ENCODE measurements at places on chromosomes 11 and 22.

GRCh38 chr11:111260811-111261210 lies 15.3 kb downstream of the POU2AF2 start:
- DNase-seq = no peak

DNA sequence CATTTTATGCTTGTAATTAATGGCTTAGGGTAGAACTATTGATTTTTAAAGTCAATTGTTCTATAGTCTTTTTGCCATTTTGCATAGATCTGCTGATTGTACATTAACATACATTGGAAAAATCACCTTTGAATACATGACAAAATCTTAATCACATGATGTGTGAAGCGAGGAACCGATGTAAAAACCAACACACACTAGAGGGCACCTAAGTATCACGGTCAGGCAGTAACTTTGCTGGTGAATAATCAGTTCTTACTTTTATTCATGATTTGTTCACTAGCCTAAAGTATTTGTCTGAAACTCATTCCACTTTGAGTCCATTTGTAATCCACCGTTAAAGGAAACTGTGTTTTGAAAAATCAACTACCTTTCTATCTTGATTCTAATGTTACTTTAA lies 28.2 kb downstream of the JHY start:
- peak; percentile 37 for DNase-seq

DNA sequence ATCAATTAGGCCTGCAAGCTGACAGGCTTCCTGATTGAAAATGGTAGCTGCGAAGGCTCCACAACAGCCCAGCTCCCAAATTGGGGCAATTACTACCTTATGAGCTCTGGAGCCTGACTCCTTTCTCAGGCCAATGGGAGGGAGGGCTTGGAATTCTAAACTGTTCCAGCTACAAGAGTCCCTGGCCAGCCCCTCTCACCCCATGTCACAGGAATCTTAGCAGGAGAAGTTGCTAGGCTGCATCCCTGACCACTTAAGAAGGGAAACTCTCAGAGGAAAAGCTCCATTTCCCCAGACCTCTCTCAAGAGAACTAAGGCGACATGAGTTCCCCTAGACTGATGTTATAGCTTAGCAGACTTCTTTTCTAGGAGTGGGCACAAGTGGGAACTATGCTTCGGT lies 4.9 kb downstream of the LRP4 start:
- no peak for DNase-seq

DNA sequence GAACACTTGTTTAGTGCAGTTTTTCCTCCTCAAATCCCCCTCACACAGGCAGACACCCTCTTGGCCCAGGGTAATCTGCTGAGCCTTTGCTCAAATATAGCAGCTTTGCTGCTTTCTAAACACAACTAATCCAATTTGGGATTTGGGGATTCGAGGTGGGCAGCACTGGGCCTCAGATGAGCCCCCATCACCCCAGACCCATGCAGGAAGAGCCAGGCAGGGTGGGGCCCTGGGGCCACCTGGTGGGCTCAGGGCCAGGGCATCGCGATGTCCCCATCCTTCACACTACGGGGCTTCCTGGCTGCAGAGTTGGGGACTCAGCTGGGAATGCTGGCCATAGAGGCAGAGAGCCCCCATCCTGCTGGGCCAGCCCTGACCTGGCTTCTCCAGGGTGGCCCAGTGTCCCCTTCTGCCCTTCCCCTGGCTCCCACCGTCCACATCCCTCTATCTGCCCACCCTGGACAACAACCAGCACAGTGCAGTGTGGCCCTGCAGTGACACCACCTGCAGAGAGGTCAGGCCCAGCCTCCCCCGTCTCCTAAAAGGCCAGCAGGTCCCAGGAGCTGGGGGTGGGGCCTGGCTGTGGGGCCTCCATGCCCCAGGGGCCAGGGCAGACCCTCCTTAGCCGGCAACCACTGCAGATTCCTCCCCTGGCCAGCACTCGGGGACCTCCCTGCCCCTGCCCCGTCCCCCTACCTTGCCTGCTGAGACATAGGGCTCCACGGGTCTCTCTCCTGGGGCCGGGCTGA lies 56.6 kb upstream of the CCDC188 start:
- no peak for DNase-seq

DNA sequence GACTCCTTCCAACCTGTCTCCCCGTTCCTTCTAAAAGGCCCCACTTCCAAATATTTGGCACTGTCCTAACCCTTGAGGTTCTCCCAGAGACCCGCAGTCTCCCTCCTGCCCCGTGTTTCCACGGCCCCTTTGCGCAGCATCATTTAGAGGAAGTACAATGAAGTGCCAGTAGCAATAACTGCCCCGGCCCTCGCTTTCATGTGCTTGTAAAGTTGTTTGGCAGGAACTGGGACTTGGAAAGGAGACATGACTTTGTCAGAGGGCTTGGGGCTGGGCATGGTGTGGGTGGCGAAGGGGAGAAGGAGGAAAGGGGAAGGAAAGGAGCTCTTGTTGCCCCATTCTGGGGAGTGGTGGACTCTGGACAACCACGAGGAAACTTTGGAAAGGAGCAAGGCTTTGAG lies 2.6 kb downstream of the CD44 start:
- DNase-seq = peak; percentile 48

DNA sequence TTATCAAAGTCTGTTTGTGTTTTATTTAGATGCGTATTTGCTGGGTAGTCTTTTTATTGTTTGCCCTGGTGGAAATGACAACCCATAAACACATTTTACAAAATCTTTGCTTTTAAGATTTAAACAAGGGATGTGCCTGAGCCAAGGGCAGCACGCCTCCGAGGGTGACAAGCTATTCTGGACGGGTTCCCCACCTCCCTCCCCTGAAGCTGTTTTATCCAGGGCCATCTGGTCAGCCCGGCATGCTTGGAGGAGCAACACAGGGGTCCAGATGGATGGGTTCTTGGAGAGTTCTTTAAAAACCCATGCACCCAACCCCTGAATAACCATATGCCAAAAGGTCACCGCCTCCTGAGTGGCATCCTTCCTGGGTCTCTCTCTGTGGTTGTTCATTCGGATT lies 408.9 kb downstream of the OPCML start:
- DNase-seq = no peak

GRCh38 chr11:116513894-116514293 lies 258.9 kb downstream of the BUD13 start:
- DNase-seq = peak; percentile 61

- no peak for DNase-seq
Measured at GRCh38 chr11:102685754-102686153, 19.8 kb downstream of the MMP27 start.

DNA sequence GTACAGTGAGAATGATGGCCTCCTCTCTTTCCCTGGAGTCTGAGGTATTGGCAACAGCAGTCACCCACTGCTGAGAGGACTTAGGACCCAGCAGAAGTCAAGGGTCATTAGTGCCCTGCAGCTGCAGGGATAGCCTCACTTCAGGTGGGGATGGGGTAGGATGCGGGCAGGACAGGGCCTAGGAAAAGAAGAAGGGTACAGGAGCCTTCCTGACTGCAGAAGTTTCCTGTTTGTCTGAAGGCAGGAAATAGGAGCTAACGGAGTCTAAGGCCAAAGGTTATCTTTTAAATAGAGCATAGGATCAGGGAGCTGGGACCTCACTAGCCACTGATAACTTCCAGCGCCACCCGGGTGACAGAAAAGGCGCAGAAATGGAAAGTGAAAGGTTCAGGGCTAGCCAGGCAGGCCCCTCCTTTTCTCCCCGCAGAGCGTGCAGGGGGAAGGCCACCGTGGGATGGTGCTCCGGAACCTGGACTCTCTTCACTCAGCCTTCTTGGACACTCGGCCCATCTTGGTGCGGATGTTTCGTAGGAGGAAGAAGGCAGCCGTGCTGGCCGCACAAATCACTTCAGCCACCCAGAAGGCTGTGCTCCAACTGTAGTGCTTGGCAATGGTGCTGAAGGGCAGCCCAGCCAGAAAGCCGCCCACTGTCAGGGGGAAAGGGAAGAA lies 6.0 kb downstream of the TRAPPC4 start:
- DNase-seq = no peak

GRCh38 chr22:48210198-48210580 lies 1447.7 kb downstream of the TBC1D22A start:
- DNase-seq = no peak

- no peak for DNase-seq
Measured at GRCh38 chr11:75768909-75769771, 562 bp downstream of the DGAT2 start.

- no peak for DNase-seq
Measured at GRCh38 chr11:80837051-80837450, 1396.2 kb upstream of the TENM4 start.
